NCI-H1694 (cell line): ENCODE measurements at places on chromosomes 3 and 15.
A peak's percentile ranks its signal among the peaks of the same experiment; 100 is the strongest.

GRCh38 chr3:177597311-177598096 lies 400.2 kb upstream of the TBL1XR1 start:
- DNase-seq, result peak; percentile 29

- no peak for DNase-seq
Measured at GRCh38 chr3:178388473-178388872, 147.8 kb upstream of the KCNMB2 start.

DNA sequence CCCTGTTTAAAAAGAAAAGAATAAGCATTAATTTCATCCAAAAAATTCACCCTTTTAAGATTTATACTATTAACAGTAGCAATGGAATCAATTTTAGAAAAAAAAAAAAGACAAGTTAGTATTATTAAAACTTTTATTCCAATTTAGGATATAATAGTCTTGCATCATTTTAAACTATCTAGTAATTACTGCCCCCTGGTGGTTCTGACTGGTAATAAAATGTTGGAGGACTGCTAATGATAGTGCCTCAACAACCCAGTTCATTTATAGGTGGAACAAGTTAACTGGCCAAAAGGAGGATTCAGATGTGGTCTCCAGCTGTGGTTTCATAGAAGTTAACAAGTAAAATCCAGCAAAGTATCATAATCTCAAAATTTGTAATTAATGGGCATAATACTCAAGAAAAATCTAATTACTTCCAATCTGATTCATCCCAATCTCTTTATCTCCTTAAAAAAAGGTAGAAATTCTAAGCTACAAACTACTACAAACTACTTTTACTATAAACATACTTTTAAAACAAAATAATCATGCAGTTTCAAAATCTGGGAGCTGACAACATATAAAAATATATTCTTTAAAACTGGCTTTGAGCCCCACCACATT lies 30.7 kb upstream of the WDR49 start:
- DNase-seq, result peak; percentile 60

GRCh38 chr15:49045751-49046219 lies 461 bp downstream of the SECISBP2L start:
- DNase-seq, result no peak

DNA sequence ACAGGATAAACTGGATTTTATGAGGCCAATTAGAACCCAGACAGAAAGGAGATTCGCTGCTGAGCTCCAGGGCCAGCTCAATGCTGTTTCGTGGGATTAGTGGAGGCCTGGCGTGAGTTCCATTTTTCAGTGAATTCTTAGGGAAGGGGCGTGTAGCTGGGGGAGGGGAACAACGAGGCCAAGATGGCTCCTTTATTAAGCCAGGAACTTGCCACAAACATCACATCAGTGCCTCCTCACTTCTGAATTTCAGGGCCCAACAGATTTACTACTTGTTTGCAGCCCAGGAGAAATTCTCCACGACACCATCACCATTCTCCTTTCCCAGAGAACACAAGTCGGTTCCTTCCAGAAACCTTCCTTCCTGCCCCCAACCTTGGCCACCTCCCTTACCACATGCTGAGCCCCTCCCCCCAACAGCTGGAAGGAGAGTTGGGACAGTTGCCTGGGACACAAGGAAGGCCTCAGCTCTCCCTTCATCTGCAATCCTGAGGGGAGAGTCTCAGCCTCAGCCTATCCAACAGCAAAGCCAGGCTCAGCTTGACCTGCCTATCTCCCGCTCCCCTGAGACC lies 5.8 kb downstream of the IGDCC4 start:
- no peak for DNase-seq

DNA sequence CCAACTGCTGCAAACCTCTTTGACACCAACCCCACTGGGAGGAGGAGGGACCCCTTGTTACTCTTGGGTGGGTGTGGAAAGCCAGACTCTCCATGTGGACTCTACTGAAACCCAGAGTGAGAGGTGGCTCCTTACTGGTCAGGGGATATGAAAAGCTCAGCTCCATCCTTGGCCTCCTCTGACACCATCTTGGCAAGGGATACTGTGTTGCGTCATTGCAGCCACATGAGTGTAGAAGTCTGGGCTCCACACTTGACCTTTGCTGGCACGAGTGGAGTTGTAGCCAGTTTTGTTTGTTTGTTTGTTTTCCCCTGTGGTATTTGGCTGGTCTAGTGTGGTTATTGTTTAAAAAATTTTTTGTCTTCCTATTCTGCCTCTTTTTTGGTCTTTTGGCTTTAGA lies 289.1 kb downstream of the GAP43 start:
- DNase-seq, result no peak

GRCh38 chr3:136979684-136980083 lies 21.9 kb downstream of the IL20RB start:
- DNase-seq, result no peak

- no peak for DNase-seq
Measured at GRCh38 chr15:87671289-87671688, 585.2 kb downstream of the NTRK3 start.

- DNase-seq, result no peak
Measured at GRCh38 chr15:78640527-78641101, 396 bp downstream of the CHRNB4 start.

DNA sequence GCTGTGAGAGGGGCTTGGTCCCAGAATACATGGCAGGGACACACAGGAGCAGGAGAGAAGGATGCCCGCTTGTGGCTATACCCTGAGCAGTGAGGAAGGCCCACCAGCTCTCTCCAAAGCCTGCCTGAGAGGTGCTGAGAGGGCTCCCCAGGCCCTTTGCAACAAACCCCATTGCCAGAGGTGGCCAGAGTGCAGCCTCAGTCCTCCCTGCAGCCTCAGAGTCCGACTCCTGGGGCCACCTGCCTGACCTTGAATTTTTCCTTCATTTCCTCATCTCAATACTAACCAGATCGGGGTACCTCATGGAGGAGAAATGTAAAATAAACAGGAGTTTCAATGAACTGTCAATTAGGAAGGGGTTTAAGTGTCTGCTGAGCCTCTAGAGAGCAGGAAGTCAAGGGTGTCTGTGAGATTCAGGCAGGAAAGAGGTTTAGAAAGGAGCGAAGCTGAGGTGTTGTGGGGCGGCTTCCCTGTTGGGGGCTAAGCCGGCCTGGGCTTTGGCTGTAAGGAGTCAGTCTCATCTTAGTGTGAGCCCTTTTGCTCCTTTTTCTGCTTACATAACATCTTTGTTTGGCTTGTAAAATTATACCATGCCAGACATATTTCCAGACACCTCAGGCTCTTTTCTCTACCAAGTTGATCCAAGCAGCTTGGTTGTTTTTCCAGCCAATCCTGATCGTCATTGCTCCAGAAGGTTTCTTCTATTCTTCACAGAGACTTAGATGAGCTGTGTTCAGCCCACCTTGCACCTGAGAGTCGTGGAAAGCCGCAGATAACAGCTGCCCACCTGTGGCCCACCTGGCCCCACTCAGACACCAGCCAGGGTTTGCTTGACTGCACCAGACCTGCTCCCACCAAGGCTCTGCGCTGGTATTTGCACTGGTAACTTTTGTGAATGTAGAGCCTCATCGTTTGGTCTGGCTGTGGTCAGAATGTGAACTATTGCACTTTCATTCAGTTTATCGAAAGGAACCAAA lies 36.7 kb downstream of the CMTM7 start:
- DNase-seq, result no peak

- DNase-seq, result no peak
Measured at GRCh38 chr3:191336833-191337232, 6.5 kb upstream of the UTS2B start.

- DNase-seq, result no peak
Measured at GRCh38 chr3:32128936-32129335, 22.5 kb downstream of the GPD1L start.

- DNase-seq, result no peak
Measured at GRCh38 chr3:182122779-182123178, 411.1 kb downstream of the SOX2 start.

- no peak for DNase-seq
Measured at GRCh38 chr15:75114796-75115195, 86.9 kb upstream of the C15orf39 start.

DNA sequence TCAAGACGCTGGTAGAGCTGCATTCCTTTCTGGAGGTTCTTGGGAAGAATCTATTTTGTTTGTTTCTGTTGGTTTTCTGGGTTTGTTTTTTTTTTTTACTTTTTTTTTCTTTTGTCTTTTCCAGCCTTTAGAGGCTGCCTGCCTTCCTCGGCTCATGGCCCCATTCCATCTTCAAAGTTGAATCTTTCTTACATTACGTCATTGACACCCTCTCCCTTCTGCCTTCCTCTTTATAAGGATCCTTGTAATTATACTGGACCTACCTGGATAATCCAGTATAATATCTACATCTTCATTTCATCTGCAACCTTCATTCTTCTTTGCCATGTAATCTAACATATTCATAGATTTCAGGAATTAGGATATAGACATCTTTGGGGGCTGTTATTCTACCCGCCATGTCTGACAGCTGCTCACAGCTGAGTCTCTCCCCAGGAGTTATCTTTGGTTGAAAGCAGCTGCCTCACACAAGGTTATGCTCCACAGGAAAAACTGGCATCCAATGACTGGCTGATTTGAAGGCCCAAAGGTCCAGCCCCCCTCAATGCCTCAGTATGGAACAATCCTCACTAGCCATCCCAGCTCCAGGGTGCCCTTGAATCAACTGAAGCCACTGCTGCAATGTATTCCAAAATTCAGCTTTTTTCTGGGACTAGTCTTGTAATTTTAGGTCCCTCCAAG lies 38.4 kb upstream of the THBS1 start:
- DNase-seq, result no peak

DNA sequence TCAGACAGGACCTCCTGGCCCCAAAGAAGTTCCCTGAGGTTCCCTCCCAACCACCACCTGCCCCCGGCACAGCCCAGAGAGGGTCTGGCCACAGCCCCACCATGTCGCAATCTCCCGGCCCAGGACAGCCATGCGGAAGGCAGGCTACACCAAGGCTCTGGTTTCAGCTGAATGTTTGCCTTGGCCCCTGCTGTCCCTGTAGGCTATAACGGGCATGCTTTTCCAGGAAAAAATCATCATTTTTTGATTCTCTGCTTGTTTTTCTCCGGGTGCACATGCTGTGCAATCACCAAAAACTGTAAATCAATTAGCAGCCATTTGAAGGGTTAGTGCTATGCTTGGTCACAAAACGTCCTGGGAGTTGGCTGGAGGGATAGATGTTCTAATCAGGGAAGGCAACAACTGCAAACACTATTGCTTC lies 142.7 kb upstream of the IGF1R start:
- DNase-seq, result no peak

DNA sequence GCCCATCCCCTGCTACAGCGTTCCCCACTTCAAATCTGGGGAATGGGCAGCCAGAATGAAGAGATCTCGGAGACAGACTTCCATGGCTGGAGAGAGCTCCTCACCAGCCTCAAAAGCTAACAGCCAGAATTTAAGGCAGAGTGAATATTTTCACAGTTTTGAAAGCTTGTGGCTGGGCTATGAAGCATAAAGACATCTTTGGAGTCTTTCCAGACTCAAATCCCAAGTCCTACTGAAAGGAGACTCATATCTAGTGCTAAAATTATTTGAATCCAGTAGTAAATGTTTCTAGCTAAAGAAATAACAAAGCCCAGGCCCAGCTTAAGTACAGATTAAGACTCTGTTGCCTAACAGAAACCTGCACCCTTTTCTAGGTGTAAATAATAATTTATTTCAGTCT lies 628.4 kb upstream of the ALCAM start:
- DNase-seq, result no peak

- DNase-seq, result no peak
Measured at GRCh38 chr3:15861163-15861562, 63.4 kb upstream of the ANKRD28 start.

GRCh38 chr3:122975163-122975923 lies 52.2 kb downstream of the SEMA5B start:
- no peak for DNase-seq

- no peak for DNase-seq
Measured at GRCh38 chr3:86029590-86029989, 961.4 kb downstream of the VGLL3 start.

- no peak for DNase-seq
Measured at GRCh38 chr3:64656544-64656943, 31.3 kb downstream of the ADAMTS9 start.

DNA sequence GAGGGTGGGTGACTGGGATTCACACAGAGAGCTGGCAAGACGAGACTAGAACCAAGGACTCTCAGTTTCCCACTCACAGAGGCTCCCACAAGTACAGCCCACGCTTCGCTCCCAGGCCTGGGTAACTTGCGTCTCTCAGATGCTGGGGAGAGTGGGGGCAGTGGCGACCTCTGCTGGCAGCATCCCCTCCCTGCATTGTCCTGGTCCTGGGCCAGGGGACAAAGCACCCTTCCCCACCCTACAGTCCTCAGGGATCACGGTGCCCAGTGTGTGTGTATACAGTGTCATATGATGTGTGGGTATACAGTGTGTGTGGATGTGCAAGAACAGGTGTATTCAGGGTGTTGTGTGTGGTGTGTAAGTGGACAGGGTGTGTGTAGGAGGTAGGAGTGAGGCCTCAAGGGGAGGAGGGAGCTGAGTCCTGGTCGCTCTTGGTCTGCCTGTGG lies 12.8 kb downstream of the VILL start:
- DNase-seq, result no peak

DNA sequence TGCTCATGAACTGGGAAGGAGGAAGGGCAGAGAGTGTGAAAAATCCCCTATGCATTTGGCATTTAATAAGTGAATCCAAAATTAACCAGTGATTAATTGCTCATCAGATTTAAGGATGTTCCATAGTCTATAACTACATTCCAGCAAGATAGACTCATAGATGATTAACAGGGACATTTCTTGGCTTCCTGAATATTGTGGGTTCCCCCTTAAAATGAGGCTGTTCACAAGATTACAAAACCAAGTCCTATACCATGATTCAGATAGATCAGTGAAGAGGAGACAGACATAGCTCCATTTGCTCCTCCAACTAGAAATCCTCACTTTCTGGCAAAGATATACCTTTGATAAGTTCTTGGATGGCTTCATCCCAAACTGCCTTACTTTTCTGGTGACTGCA lies 15.4 kb downstream of the RASGRP1 start:
- no peak for DNase-seq

DNA sequence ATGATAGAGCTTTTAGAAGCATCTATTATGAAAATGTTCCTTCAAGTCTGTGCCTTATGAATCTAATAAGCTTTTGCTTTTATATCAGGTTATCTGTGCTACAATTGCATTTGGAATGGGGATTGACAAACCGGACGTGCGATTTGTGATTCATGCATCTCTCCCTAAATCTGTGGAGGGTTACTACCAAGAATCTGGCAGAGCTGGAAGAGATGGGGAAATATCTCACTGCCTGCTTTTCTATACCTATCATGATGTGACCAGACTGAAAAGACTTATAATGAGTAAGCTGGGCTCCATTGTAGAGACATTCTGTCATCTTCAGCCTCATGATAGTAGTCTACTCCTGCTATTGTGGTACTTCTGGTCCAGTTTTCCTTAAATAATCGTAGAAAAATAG lies 73.4 kb downstream of the BLM start:
- no peak for DNase-seq

- DNase-seq, result no peak
Measured at GRCh38 chr3:137854533-137855261, 90.6 kb downstream of the SOX14 start.

GRCh38 chr15:57580866-57581265 lies 10.8 kb upstream of the MYZAP start:
- no peak for DNase-seq

- no peak for DNase-seq
Measured at GRCh38 chr3:172803489-172803888, 53.0 kb downstream of the ECT2 start.

- no peak for DNase-seq
Measured at GRCh38 chr15:70092464-70093027, 5.2 kb downstream of the TLE3 start.

GRCh38 chr3:141273700-141274410 lies 42.2 kb downstream of the PXYLP1 start:
- no peak for DNase-seq

- DNase-seq, result no peak
Measured at GRCh38 chr3:154250291-154250690, 74.0 kb downstream of the DHX36 start.

GRCh38 chr3:78351334-78351733 lies 1311.4 kb downstream of the ROBO2 start:
- no peak for DNase-seq
